Skeletal muscle cell (primary cell): ENCODE measurements at places on chromosomes 13 and 19.

- no peak for DNase-seq
These were observed 674 bp downstream of the BRD4 start for GRCh38 chr19:15331419-15332310.

DNA sequence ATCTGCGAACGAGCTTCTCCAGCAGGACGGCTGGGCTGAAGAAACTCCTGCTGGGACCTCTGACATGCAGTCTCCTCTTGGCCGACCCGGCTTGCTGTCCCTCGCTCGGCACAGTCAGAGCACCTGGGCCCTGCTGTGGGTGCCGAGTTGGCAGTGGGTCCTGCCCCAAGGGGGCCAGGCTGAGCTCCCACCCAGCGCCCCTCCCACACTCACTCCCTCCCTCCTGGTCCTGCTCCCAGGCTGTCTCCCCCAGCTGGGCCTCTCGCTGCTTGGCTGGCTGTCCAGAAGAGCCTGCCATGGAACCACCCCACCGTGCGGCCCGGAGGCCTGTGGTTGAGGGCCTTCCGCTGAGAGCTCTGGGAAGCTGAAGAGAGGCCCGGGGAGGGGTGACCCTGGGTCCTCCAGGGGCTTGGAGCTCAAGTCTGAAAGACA, 6.0 kb downstream of the AKT2 start:
- peak; percentile 51 for DNase-seq

DNA sequence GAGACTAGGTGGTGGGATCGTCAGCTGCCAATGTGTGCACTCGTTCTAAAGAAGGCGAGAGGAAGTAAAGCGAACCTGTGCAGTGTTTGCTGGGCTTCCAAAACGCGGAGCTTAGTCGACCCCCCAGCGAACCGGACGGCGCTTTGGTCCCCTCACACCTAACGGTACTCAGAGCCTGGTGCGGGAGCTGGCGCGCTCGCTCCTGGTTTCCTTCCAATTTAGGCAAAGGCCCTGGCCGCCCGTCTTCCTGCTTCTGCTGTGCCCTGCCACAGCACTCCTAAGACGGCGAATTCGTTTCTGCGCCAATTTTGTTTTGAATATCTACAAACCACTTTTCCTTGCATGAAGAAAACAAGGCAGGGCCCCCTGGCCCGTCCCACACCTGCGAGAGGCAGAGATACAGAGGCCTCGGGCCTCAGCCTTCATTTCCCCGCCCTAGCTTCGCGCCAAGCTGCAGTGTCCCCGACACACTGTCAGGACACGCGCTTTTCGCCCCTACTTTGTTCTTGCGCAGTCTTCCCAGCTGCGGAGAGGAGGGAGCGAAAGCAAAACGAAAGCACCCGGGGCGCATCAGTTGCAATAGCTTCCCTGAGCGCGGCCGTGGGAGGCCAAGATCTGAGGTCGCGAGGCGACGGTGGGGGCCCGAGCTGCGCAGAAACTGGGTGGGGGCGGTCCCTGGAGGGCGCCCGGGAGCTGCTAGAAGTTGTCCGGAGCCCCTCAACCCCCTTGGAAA, 111.9 kb downstream of the KCNRG start:
- DNase-seq, result no peak

DNA sequence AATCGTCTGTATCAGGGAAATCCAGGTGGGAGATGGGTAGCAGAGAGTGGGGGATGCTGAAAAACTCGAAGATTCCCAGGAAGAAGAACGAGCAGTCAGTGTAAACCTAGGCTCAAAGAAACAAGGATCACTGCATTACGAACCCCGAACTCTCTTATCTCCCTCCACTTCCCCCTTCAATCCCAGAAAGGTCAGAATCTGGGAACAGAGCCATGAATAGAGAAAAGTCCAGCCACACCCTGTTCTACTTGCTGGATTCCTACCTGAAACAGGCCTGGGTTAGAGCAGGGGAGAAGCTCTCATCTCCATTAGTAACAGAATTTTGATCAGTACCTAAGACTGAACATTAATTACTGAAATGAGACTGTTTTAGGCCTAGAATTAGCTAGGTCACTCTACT, 24.4 kb downstream of the EPSTI1 start:
- no peak for DNase-seq

DNA sequence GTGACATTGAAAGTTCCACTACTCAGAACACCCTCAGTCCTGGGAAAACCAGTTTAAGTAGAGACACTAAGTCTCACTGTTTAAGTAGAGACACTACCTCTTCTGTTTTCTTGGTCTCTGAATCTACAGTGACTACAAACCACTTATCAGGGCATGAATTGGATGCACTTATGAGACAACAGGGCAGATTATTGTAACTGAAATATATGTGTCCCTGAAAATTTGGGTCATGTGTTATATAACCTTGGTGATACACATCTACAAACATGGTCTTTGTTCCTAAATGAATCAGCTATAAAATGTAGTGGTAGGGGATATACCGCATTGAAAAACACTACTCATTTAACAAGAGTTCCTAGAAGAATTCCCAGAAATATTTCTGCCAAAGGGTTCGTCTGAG, 55.7 kb downstream of the SERP2 start:
- DNase-seq, result no peak

DNA sequence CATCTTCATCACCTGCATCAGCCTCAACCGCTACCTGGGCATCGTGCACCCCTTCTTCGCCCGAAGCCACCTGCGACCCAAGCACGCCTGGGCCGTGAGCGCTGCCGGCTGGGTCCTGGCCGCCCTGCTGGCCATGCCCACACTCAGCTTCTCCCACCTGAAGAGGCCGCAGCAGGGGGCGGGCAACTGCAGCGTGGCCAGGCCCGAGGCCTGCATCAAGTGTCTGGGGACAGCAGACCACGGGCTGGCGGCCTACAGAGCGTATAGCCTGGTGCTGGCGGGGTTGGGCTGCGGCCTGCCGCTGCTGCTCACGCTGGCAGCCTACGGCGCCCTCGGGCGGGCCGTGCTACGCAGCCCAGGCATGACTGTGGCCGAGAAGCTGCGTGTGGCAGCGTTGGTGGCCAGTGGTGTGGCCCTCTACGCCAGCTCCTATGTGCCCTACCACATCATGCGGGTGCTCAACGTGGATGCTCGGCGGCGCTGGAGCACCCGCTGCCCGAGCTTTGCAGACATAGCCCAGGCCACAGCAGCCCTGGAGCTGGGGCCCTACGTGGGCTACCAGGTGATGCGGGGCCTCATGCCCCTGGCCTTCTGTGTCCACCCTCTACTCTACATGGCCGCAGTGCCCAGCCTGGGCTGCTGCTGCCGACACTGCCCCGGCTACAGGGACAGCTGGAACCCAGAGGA, 2.6 kb downstream of the P2RY11 start:
- DNase-seq, result no peak

- peak; percentile 45 for DNase-seq
These were observed 61.9 kb downstream of the WASF3 start for GRCh38 chr13:26619358-26619757.

GRCh38 chr13:48255090-48255489, 22.1 kb downstream of the ITM2B start:
- DNase-seq, result no peak

DNA sequence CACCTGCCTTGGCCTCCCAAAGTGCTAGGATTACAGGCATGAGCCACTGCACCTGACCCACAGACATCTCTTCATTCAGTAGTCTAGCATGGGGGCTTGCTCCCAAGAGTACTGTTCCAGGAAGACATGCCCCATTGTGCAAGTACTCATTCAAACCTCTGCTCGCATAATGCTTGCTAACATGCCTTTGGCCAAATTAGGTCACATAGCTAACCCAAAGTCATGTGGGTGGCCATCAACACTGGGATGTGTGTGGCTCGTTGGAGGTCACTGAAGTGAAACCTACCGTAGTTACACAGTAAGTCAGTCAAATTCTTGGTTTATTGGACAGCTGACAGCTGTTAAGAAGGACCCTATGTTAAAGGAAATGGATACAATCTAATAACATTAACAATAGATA, 20.3 kb downstream of the RFXAP start:
- no peak for DNase-seq

DNA sequence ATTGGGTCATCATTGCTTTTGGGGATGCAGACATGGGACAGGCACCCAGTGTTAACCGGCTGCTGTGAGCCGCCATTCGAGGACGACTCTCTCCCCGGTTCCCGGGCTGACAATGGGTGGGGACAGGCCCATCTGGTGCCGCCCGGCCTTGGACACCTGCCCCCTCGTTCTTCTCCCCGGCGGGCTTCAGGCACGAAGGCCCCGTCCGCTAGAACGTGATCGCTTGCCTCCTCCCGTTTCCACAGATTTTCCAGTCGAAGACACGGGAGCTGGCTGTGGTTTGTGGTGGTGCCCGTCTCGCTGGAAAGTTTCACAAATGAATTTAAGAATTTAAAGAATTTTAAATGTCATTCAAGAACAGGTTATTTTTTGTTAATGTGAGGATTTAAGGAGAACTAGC, 2.0 kb downstream of the PALM start:
- DNase-seq, result no peak

- no peak for DNase-seq
These were observed 6.9 kb downstream of the TIMM13 start for GRCh38 chr19:2420490-2420889.

DNA sequence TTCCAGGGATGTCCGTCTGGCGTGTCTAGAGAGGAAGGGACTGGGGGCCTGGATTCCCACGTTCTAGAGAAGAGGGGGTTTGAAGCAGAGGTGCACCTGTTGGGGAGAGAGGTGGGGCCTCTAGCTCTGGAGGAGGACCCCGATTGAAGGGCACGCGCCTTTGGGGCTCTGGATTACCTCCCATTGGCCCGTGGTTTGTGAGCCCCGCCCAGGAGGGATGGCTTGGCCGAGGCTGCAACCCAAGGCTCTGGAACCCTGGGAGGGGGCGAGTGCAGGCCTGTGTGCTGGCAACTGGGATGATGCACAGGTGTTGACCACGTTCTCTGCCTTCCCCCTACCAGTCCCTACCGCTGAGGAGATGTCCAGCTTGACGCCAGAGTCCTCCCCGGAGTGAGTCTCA, 20.2 kb downstream of the TMEM150B start:
- DNase-seq, result no peak

DNA sequence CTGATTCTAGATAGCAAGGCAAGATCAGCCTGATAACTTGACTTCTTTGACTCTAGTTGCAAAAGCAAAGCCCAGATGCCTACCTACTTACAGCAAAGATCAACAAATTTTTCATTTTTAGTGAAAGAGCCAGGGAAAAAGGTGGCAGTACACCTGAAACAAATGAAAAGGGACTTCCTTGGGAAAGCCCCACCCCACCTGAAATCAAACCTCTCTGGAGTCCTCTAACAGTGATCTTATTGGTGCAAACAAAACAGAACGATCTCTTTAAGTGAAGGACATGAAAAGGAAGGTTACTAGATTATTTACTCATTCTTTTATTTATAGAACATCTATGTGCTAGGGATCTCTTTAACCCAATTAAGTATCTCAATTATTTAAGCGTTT, 507 bp upstream of the LCP1 start:
- no peak for DNase-seq
